ENCODE measurements at places on chromosomes 6 and 20.

DNA sequence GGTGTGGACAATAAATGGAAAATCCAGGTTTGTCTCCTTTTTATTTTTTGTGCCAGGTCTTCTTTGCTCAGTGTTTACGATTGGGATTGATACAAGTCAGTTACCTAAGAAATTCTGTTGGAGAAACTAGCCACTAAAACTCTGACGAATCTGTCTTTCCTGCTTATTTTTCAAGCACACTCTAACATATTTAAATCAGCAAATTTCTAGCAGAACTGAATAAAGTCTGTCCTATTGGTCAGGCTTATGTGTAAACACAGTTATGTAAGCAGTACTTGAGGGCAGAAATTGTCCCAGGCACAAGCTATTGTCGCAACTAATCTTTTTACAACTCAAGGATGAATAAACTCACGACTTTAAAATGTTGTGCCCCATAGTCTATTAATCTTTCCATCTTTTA is 12.1 kb upstream of the EXOC2 start:
- DNase-seq = no peak

- DNase-seq = no peak
These were observed 53.1 kb downstream of the SLC35D3 start for GRCh38 chr6:136975089-136975715.

- peak; percentile 37 for DNase-seq
These were observed 37.1 kb upstream of the B4GALT5 start for GRCh38 chr20:49750611-49751396.

GRCh38 chr6:147643341-147644200 is 135.1 kb downstream of the SAMD5 start:
- DNase-seq = no peak

DNA sequence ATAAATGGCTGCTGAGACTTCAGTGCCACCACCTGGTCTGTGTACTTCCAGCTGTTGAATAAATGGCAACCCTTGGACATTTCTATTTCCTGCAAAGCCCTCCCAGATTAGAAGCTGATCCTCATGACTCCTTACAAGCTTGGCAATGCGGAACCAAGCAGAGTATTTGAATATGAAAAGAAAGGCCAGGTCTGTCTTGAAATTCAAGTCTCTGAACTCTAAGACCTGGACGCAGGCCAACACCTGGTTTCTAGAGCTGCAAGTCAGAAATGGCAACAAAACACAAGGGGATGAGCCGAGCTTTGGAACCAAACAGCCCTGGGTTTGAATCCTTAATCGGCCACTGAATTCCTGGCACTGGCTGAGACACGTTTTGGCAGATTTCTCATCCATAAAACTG is 353.4 kb downstream of the PTPRT start:
- no peak for DNase-seq

- no peak for DNase-seq
These were observed 297.5 kb upstream of the FERMT1 start for GRCh38 chr20:6420336-6420735.

- no peak for DNase-seq
These were observed 54.3 kb downstream of the ID4 start for GRCh38 chr6:19891451-19891850.

DNA sequence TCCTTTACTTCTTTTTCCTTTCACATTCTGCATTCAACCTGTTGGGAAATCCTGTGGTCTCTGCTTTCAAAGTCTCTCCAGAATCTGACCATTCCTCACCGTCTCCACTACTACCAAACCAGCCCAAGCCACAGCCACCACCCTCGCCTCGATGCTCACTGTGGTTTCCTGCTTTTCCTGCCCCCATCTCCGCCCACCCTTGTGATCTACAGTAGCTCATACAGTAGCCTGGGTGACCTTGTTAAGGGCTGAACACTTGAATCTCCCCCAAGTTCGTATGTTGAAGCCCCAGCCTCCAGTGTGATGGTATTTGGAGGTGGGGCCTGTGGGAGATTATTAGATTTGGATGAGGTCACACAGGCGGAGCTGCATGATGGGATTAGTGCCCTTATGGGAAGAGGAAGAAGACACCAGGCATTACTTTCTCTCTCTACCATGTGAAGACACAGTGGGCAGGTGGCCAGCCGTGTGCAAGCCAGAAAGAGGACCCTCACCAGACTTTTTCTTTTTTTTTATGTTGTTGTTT is 189.0 kb upstream of the UST start:
- DNase-seq = no peak

GRCh38 chr6:131867744-131868143 is 59.9 kb downstream of the ENPP1 start:
- DNase-seq = no peak

- no peak for DNase-seq
These were observed 66.5 kb downstream of the ELOVL5 start for GRCh38 chr6:53282234-53282633.

GRCh38 chr6:123091896-123092271 is 95.8 kb downstream of the CLVS2 start:
- DNase-seq = no peak

GRCh38 chr20:19073584-19074218 is 138.7 kb upstream of the SLC24A3 start:
- no peak for DNase-seq

- no peak for DNase-seq
These were observed 112.6 kb downstream of the CDYL start for GRCh38 chr6:4888841-4889240.

DNA sequence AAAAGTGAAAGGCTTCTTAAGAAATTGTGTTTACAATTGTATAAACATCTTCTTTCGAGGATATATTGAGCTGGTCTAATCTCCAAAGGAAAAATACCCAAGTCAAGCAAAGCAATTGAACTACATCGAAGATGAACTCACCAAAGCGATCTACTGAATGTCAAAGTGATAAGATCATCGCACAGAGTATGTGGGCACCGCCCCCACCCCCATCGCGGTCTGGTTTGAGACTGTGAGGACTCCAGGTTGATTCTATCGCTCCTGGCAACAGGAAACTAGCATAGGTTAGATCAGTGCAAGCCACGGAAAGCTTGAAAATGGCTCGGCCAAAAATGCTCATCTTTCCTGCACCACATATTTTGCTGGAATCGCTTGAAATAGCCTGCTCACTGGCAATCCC is 133.2 kb upstream of the RPS6KA2 start:
- no peak for DNase-seq

GRCh38 chr6:158854214-158855101 is 35.3 kb upstream of the EZR start:
- no peak for DNase-seq

DNA sequence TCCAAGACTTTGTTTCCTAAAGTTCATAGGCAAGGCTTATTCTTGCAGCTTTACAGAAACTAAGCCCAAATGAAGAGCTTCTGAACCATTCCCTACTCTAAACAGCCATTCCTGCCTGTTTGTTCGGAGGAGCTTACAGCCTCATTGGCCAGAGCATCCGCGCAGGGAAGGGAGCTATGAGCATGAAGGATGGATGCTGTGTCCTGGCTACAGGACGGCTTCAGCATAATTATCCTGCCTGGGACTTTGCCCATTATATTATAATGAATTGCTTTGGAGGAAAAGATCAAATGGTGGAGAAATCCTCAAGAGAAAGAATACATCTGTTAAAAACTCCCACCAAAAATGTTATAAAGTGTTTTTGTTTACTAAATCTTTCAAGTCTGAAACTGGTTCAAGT is 378.2 kb upstream of the BTBD3 start:
- no peak for DNase-seq

DNA sequence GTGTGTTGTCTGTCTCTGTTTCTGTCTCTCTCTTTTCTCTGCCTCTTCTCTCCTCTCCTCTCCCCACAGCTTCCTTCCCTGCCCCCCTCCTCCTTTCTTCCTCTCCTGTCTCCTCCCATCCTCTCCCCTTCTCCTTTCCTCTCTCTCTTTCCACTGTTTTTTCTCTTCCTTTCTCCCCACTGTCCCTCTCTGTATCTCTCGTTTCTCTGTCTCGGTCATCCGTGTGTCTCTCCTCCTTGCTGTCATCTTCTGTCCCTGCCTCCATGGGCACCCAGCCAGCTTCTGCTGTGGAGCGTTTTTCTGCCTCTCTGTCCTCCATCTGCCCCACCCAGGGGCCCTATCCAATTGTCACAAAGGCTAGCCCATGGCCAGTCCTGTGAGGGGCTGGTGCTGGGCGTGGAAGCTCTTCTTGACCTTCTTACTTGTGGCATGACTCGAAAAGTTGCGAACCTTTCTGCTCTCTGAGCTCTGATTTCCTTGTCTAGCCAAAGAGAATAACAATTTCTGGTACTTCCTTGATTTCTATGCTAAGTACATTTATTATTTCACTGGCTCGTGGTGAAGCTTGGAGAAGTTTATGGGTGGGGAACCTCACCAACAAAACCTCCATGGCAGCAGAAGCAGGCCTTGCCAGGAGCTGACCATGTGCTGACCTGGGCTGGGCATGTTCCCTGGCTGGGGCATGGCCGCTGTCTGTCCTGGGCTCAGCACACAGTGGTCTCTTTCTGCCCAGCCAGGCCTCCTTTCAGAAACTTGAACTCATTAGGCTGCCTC is 69.3 kb downstream of the CEBPB start:
- DNase-seq = no peak

DNA sequence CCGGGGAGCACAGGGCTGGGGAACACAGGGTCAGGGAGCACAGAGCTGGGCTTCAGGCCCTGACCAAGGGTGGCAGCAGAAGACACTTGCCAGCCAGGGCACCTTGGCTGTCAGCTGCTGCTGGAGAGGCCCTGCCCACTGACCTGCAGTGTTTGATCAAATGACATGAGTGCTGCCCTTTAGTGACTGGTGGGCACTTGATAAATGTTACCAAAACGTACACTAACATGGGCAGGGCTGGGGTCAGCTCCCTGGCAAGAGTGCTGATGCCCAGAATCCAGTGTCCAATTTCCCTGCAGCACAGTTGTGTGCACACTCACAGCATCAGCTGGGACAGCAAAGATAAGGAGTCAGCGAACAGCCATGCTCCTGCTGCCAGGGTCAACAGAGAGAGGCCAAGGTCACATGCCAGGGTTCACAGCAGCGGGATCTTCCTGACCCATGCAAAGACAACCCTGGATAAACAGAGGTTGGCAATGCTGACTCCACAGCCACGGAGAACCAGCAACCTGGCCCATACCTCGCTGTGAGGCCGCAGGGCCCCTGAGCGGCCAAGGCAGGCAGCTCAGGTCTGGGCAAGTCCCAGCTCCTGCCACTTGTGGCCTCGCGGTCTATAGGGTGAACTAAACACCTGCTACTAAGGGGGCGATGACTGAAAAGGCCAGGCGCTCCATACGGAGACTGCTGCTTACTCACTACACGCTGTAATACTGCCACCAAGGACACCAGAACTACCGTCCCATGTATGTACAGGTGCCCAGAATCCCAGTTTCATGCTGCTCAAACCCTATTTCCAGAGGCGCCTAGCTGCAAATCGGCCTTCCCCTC is 46.3 kb downstream of the NINL start:
- no peak for DNase-seq

- no peak for DNase-seq
These were observed 53.8 kb upstream of the DACT2 start for GRCh38 chr6:168373389-168373788.

- no peak for DNase-seq
These were observed 6.3 kb upstream of the NAA20 start for GRCh38 chr20:20010639-20011500.

DNA sequence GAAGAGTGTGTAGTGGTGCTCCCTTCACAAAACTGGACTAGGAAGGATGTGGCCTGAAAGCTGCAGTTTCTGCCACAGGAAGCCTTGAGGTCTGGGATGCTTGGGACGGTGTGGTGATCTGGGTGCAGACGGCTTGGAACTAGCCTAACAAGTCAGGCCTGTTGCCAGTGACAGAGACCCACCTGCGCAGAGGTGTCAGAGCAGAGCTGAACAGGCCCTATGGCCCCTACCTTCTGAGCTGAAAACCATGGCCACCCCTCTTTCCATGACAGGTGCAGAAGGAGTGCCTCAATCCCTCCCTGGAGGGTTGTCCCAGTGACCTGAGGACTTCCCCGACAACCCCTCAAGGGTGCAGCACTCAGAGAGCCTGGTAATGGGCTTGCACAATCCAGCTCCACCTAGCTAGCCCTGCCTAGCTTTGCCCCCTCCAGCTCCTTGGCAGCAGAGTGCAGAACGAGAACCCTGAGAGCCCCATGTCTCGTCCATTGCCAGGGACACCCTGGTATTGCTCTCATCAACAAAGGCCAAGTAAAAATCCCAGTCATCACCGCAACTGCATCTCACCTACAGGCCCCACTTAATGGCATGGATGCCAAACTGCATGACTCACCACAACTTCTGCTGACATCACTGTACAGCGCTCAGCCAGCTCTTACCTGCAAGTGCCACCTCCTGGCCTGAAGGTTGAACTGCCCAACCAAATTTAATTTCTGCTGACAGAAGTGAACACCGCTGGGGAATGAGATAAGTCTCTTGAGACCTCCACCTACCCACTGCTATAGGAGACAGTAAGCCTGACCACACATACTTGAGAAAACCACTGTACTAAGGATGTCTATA is 563.1 kb downstream of the TFAP2A start:
- DNase-seq = no peak

GRCh38 chr6:22637782-22638181 is 68.4 kb downstream of the HDGFL1 start:
- no peak for DNase-seq

- DNase-seq = no peak
These were observed 28.5 kb upstream of the CITED2 start for GRCh38 chr6:139402876-139403386.

GRCh38 chr20:8656335-8656734 is 412.6 kb upstream of the PLCB4 start:
- DNase-seq = no peak

All from GM12891 (cell line).